Stimulated activated CD4-positive, alpha-beta T cell treated with anti-CD3 and anti-CD28 coated beads, Interleukin-15, amount 100 ng/mL, for 48 hours (primary cell): ENCODE measurements at places on chromosomes 12 and 14.

- no peak for DNase-seq
These were observed 166.7 kb downstream of the SLC38A4 start for GRCh38 chr12:46659032-46659650.

DNA sequence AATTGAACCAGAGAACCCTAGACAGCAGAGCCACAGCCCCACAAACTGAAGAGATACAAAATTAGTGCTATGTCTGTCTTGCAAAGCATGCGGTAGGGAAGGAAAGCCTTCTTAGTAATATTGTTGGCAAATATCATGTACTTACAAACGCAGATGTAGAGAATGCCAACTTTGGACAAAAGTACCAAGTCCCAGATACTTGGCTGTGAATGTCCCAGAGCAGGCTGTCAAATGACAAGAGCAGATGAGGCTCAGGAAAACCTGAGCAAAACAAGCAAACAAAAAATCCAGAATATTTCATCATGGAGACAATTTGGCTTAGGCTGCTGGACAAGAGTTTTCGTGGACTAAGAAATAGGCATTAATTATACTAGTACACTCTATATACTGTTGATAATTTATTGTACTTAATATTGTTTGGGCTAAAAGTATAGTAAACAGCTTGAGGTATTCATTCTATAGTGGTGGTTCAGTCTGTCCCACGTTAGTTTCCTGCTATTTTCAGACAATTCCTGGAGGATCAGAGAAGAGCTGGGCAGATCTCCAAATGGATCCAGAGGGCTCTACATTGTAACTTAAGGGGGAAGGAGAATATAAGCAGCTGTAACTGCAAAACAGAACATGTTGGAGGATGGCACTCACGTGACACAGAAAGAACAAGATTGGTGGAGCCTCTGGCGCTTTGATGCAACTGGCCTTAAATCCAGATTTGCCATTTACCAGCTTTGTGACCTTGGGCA, 329.8 kb downstream of the ATP23 start:
- no peak for DNase-seq

DNA sequence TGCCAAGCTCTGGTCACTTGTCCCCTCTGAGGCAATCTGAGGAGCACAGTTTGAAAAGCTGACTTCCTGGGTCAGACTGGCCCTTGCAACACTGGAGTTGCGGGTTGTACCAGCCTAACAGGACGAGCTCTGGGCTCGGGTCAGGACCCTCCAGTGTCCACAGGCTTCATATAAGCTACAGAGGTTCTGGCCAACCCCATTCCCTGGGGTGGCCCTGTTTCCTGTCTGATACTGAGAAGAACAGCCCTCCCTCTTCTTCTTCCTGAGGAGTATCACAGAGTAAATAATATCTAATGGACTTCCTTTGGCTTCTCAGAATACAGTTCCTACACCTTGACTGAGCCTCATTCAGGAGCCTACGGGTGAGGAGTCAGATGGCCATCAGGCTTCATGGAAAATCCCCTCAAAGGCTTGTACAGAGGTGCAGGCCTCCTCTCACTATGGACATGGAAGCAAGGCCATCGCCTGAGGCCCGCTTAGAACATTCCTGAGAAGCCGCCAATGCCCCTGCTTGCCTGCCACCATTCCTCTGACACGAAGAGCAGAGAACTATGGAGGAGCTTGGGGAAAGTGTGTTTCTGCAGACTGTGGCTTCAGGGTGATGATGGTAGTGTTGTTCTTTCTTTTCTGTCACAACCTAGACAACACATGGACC, 28.5 kb upstream of the ANO2 start:
- no peak for DNase-seq

DNA sequence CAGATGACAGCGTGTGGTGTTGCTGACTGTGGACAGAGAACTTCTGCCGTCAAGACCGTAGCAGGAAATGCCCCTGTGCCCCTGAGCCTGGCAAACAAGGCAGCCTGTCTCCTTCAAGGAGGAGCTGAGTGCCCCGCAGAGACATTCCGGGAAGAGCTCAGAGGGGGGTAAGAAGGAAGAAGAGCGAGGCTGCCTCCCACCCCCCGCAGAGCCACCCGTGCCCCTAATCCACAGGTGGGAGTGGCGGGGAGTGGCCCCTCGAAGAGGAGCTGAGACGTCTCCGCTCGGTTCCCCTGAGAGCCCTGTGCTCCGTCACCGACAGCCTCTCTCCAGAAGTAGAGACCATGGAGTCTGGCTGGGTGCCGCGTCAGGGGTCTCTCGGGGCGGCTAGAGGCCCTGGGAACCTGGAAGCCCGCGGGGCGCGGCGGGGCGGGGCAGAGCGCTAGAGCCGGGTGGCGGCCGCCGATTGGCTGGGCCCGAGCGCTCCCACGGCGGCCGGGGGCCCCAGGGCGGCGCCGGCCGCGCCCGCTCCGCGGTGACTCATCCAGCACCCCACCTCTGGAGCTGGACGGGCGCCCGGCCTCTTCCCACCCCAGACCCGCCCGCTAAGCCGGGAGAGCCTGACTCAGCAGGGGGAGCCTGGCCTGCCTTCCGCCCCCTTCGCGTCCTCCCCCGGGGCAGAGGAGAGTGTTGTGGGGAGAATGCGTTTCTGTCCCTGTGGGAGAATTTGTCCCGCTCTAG, 25.2 kb upstream of the KRT78 start:
- DNase-seq = no peak

- no peak for DNase-seq
These were observed 405.6 kb upstream of the TMEM132C start for GRCh38 chr12:127861406-127861805.

GRCh38 chr12:69872804-69873203, 47.8 kb downstream of the MYRFL start:
- DNase-seq = no peak

GRCh38 chr12:5309654-5310053, 122.3 kb upstream of the NTF3 start:
- no peak for DNase-seq

GRCh38 chr12:50251619-50252252, 31.6 kb downstream of the LIMA1 start:
- DNase-seq = no peak
